T47D (cell line): ENCODE measurements at places on chromosomes 11 and 22.

GRCh38 chr22:44159811-44160210, 20.9 kb upstream of the PARVG start:
- DNase-seq, result no peak

- no peak for DNase-seq
These were observed 17.7 kb upstream of the RTL6 start for GRCh38 chr22:44515779-44516178.

DNA sequence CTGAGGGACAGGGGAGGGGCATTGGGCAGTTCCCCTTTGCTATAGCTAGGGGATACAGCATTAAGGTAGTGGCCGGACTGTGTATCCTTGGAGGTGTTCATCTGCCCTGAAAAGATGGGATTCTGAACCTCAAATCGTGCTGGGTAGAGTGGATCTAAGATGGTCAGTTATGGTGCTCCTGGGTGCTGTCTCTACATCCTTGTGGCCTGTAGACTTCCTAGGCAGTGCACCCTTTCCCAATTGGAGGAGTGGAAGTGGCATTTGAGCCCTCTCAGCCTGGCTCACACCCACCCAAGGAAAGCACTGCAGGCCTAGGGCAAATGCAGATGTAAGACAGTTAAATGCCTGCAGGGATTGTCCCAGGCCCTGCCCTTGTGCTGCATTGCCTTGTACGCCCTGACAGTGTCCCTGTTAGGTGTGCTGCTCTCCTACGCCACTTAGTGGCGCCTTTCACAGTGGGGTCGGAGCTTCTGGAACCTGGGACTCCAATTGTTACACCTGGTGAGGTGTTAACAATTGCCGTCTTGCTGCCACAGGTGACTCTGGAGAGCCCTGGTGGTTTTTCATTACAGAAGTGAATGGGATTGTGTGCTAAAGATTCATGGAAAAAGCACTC, 35.0 kb downstream of the PPFIBP2 start:
- no peak for DNase-seq

GRCh38 chr11:117192401-117192875, 6.7 kb upstream of the TAGLN start:
- DNase-seq, result no peak

- peak; percentile 82 for DNase-seq
These were observed 4.1 kb upstream of the TBX1 start for GRCh38 chr22:19756288-19757128.

DNA sequence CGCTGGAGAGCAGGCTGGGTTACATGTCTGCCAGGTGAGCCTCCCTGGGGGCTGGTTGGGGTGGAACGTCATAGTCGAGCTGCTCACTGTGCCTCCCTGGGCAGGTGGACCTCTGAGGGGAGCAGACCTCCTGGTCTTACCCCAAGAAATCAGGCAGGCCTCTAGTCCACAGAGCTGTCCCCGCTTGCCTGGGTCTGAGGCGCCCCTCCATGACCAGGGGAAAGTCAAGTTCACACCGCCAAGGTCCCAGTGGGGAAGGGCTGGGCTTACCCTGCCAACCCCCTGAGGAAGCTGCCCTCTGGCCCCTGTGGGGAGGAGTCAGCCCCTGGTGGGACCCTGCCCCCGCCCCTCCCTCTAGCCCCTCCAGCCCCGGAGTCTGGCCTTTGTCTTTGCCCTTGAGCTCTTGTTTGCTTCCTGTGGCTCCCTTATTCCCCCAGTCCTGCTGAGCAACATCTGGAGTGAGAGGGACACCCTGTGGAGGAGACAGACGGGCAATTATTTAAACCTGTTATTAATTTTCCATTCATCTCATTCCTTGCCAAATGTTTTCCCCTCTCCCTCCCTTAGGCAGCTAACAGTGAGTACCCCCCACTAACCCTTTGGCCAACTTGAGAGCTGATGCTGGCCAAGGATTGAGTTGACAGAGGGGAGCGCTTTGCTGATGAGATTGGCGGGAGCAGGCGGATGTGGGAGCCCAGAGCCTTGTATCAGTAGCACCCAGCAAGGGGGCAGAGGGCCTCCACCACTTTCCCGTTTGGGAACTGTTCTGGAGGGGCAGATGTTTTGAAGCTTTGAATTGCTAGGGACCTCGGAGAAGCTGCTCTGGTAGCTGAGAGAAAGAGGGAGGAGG, 83.4 kb downstream of the CEP164 start:
- no peak for DNase-seq

- no peak for DNase-seq
These were observed 177.8 kb downstream of the CEP164 start for GRCh38 chr11:117505285-117505970.

DNA sequence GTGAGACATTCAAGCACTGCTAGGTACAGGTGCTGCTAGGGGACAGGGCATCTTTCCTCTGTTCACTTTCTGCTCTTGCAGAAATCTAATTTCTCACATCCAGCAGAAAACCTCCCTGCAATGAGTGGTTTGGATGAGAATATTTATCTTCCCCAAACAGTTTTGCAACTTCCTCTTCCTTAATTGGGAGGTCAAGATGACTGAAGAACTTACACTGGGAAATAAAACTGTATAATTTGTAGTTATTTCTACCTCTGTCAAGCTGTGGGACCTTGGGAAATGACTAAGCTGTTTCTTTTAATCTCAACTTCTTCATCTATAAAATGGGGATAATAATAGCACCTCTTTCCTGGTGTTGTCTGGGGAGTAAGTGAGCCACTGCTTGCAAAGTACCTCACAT, 69.8 kb downstream of the PRR5L start:
- DNase-seq, result no peak

DNA sequence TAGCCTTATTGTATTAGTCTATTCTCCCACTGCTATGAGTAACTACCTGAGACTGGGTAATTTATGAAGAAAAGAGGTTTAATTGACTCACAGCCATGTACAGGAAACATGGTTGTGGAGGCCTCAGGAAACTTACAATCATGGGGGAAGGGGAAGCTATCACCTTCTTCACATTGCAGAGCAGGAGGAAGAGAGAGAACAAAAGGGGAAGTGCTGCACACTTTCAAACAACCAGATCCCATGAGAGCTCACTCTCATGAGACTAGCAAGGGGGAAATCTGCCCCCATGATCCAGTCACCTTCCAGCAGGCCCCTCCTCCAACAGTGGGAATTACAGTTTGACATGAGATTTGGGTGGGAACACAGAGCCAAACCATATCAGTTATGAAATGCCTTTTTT, 179.4 kb downstream of the ARHGAP42 start:
- no peak for DNase-seq

GRCh38 chr11:91272089-91272488, 952.5 kb upstream of the FAT3 start:
- DNase-seq, result no peak

DNA sequence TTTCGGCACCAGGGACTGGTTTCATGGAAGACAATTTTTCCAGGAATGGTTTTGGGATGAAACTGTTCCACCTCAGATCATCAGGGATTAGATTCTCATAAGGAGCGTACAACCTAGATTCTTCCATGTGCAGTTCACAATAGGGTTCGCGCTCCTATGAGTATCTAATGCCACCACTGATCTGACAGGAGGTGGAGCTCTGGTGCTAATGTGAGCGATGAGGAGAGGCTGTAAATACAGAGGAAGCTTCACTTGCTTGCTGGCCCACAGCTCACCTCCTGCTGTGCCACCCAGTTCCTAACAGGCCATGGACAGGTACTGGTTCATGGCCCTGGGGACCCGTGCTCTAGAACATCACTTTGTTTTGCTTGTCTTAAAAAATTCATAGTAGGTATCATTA, 41.8 kb upstream of the AMPD3 start:
- DNase-seq, result peak; percentile 56

DNA sequence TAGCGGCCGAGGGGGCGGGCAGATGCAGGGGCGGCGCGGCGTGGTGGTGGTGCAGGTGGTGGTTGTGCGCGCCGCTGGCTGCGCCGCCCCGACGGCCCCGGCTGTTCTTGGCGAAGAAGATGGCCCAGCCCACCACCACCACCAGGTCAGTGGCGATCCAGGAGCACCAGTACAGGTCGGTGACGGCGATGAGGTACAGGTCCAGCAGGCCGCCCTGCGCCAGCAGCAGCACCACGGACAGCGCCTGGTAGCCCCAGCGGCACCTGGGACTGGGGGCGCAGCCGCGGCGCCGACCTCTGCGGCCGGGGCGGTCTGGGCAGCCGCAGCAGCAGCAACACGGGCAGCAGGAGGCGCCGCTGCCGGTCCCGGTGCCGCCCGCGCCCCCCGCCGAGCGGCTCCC, 879 bp downstream of the TMEM121B start:
- DNase-seq, result peak; percentile 85

- no peak for DNase-seq
These were observed 875.8 kb downstream of the BRD1 start for GRCh38 chr22:48951836-48952235.

DNA sequence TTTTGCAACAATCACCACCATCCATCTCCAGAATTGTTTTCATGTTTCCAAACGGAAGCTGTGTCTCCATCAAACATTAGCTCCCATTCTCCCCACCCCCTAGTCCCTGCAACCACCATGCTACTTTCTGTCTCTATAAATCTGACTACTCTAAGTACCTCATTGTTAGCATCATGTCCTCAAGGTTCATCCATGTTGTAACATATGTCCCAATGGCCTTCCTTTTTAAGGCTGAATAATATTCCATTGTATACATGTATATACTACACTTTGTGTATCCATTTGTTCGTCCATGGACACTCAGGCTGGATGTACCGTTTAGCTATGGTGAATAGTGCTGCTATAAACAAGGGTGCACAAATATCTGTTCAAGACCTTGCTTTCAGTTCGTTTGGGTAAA, 8.2 kb upstream of the DPF2 start:
- DNase-seq, result no peak

DNA sequence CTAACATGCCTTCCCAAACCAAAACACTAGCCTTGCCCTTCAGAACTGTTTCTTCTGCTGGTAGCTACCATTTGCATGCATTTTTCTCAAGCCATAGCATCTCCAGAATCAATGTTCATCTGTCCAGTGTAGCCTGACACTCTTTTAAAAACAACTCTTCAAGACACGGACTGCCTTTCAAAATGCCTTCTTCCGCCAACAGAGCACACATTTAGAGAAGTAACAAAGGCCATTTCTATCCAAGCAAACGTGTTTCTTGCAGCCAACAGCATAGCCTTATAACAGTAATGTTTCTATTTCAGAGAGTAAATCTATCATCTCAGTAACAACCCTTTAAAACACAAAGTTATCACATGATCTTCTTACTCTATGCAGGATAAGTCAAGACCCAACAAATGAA, 143.3 kb upstream of the MTMR2 start:
- DNase-seq, result no peak
